CD8-positive, alpha-beta memory T cell (primary cell): ENCODE measurements at places on chromosomes 5 and 9. TPM values are rescaled to one million over a fixed set of nuclear protein-coding genes. Genes with fewer than 3 reads are reported as not detected.

Gene SPATA31A3
- not detected for total RNA-seq

Gene ADAMTS16
- total RNA-seq, result not detected

Gene IRX2
- total RNA-seq, result not detected

Gene EGFLAM
- total RNA-seq, result not detected

GRCh38 chr5:112793201-112793600 lies 55.5 kb downstream of the APC start:
- no peaks in the 10 kb centered on the region for H3K4me1 ChIP-seq
- H3K27ac ChIP-seq, result no peak overlapping the region
- DNase-seq, result no peak
- peaks cover 6% of the 10 kb centered on the region for H3K36me3 ChIP-seq
- H3K27me3 ChIP-seq, result no peaks in the 10 kb centered on the region

DNA sequence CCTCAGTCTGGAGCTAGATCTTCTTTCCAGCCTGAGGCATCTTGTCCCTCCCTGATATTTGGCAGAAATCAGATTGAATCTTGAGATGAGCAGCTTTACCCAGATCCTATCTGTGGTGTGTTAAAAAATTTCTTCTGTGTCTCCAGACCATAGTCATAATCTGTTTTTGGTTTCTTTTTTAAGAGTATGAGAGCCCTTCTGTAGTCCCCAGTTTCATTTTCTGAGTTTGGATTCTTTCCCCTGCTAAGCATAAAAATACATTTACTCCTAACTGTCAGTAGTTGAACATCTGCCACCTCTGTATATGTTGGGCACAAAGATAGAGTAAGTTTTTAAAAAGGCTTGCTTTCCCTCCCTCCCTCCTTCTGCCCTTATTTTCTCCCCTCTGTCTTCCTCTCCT lies 137.7 kb downstream of the CNTLN start:
- no peak for DNase-seq
- H3K27ac ChIP-seq, result no peak overlapping the region
- no peaks in the 10 kb centered on the region for H3K27me3 ChIP-seq
- no peaks in the 10 kb centered on the region for H3K4me1 ChIP-seq

GRCh38 chr9:87584326-87584725 lies 86.7 kb downstream of the DAPK1 start:
- H3K4me1 ChIP-seq, result no peaks in the 10 kb centered on the region
- DNase-seq, result no peak
- H3K27me3 ChIP-seq, result no peaks in the 10 kb centered on the region

DNA sequence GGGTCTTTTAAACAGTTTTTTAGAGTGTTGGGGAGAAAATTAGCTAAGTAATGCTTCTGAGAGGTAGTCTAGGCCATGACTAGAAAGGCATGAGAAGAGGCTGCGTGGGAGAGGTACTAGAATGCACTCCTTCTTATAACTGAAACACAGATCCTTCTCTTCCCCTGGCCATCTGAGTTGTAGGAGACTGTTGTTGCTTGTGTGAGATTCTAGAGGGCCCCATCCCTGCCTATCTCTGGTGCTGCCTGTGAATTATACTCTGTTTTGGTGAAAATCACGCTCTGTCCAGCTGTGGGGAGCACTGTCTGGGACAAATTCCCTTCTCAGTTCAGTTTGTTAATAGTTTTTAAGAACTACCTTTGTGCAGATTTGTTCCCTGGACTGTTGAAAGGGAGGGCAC lies 37.5 kb downstream of the MAP1B start:
- no peaks in the 10 kb centered on the region for H3K27me3 ChIP-seq
- no peaks in the 10 kb centered on the region for H3K36me3 ChIP-seq
- no peak overlapping the region for H3K4me3 ChIP-seq
- H3K4me1 ChIP-seq, result no peaks in the 10 kb centered on the region

DNA sequence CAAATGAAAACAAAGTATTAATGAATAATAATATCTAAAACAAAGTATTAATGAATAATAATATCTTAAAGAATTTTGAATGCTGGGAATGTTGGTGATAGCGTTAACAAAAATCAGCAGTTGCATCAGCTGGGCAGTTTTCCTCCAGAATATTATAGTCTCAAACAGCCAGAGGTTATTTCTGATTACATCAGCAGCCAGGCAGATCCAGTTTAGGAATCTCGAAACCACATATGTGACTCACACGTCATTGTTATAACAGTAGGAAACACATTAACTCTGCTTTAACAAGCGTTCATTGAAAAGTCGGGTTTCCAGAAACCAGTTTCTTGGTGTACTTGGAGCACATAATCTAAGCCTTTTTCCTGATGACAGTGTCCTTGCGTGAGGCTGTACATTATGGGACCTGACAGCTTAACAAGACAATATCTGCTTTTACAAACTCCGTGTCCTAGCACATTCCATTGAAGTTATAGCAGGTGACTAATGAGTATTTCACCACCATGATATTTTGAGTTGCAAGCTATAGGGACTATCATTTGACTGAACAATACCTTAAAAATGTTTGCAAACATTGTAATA lies 559.5 kb upstream of the KLF4 start:
- H3K4me1 ChIP-seq, result no peaks in the 10 kb centered on the region
- no peaks in the 10 kb centered on the region for H3K36me3 ChIP-seq
- DNase-seq, result no peak

GRCh38 chr5:125870256-125870655 lies 553.0 kb upstream of the GRAMD2B start:
- H3K36me3 ChIP-seq, result no peaks in the 10 kb centered on the region
- DNase-seq, result no peak
- no peaks in the 10 kb centered on the region for H3K4me1 ChIP-seq
- no peaks in the 10 kb centered on the region for H3K27me3 ChIP-seq

- no peak overlapping the region for H3K4me3 ChIP-seq
- DNase-seq, result no peak
- H3K27me3 ChIP-seq, result no peaks in the 10 kb centered on the region
- no peak overlapping the region for H3K27ac ChIP-seq
- no peaks in the 10 kb centered on the region for H3K4me1 ChIP-seq
These were observed 57.6 kb downstream of the PRELID2 start for GRCh38 chr5:145777445-145778063.

DNA sequence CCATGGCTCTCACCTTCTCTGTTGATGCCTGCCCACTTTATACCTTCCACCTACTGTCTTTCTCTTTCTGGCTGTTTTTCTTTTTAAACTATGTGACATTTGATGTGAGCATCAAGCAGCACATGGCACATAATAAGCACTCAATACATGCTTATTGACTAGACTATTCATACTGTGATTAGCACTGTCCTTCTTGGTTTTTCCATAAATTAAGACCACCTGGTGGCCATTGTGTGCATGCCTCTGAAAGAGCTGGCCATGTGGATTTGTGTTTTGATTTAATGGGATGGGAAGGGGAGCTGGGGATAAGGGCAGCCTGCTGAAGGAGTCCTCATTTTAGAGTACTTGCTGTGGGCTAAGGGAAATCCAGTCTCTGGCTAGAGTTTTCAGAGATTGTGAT lies 79.4 kb downstream of the ARHGEF28 start:
- H3K4me1 ChIP-seq, result no peaks in the 10 kb centered on the region
- no peak overlapping the region for H3K4me3 ChIP-seq

- H3K36me3 ChIP-seq, result no peaks in the 10 kb centered on the region
- no peaks in the 10 kb centered on the region for H3K4me1 ChIP-seq
- no peaks in the 10 kb centered on the region for H3K27me3 ChIP-seq
- no peak overlapping the region for H3K4me3 ChIP-seq
- no peak for DNase-seq
- H3K27ac ChIP-seq, result no peak overlapping the region
These were observed 52.1 kb downstream of the EPB41L4A start for GRCh38 chr5:112366987-112367386.

- DNase-seq, result no peak
- no peaks in the 10 kb centered on the region for H3K4me1 ChIP-seq
- H3K4me3 ChIP-seq, result no peak overlapping the region
These were observed 201.2 kb downstream of the NXNL2 start for GRCh38 chr9:88736136-88736637.

DNA sequence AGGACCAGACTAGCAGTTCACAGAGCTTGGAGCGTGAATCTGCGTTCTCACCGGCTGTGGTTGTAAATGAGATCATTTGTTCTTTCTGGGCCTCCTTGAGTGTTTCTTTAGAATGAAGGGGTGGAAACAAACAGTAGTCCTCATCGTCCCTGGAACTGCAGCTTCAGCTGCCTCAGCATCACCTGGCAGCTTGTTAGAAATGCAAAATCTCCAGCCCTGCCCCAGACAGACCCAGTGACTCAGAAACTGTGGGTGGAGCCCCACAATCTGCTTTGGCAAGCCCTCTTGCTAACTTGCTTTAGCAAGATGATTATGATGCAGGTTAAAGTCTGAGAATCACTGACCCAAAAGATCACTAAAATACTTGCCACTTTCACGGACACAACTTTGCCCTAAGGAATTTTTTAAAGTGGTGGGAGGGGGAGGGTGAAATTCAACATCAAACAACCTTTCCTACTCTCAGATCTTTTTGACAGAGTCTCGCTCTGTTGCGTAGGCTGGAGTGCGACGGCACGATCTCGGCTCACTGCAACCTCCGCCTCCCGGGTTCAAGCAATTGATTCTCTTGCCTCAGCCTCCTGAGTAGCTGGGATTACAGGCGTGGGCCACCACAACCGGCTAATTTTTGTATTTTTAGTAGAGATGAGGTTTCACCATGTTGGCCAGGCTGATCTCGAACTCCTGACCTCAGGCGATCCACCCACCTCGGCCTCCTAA lies 86.0 kb downstream of the BRINP1 start:
- H3K27ac ChIP-seq, result no peak overlapping the region
- no peaks in the 10 kb centered on the region for H3K36me3 ChIP-seq
- no peak overlapping the region for H3K4me3 ChIP-seq
- no peak for DNase-seq
- H3K27me3 ChIP-seq, result no peaks in the 10 kb centered on the region
- no peaks in the 10 kb centered on the region for H3K4me1 ChIP-seq

GRCh38 chr5:168162464-168162863 lies 129.0 kb upstream of the WWC1 start:
- no peaks in the 10 kb centered on the region for H3K36me3 ChIP-seq
- H3K27me3 ChIP-seq, result no peaks in the 10 kb centered on the region
- no peak overlapping the region for H3K27ac ChIP-seq
- H3K4me3 ChIP-seq, result no peak overlapping the region

DNA sequence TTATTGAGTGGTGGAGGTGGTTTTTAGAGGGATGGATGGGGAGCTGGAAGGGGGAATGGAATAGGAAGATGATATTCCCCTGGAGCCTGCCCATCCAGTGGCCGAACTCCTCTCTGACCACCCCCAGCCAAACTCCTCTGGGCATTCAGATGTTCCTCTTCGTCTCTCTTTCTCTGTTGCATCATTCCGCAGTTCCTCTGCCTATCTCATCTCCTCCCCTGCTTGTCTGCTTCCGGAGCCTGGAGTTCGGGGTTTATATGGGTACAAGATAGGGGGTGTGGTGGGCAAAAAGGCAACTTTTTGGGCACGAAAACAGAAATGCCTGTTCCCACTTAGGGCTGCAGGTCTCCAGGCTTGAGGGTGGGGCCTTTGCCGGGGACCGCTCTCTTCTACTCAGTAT lies 12.2 kb upstream of the CDK5RAP2 start:
- no peaks in the 10 kb centered on the region for H3K27me3 ChIP-seq
- no peak overlapping the region for H3K4me3 ChIP-seq
- no peak for DNase-seq

GRCh38 chr9:26954050-26954508 lies 2.1 kb upstream of the IFT74 start:
- H3K36me3 ChIP-seq, result no peaks in the 10 kb centered on the region
- no peaks in the 10 kb centered on the region for H3K27me3 ChIP-seq
- peaks cover 16% of the 10 kb centered on the region for H3K4me1 ChIP-seq
- no peak overlapping the region for H3K4me3 ChIP-seq

DNA sequence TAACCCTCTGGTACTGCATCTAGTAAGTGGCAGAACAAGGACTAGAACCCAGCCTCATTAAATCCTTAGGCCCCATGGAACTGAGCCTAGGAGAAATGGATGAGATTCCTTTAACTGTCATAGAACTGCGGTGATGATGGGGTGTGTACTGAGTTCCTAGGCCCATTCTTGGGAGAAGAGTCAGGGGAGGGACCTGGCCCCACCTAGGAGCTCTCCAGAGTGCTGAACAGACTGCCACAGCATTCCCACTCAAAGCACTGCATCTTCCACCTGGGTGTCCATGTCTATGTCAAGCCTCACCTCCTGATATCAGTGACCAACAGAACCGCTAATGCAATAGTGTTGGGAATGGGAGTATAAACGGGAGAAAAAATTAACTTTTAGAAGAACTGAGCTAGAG lies 36.6 kb downstream of the TTLL11 start:
- H3K27me3 ChIP-seq, result no peaks in the 10 kb centered on the region
- DNase-seq, result no peak
- H3K4me3 ChIP-seq, result no peak overlapping the region
- no peaks in the 10 kb centered on the region for H3K4me1 ChIP-seq

DNA sequence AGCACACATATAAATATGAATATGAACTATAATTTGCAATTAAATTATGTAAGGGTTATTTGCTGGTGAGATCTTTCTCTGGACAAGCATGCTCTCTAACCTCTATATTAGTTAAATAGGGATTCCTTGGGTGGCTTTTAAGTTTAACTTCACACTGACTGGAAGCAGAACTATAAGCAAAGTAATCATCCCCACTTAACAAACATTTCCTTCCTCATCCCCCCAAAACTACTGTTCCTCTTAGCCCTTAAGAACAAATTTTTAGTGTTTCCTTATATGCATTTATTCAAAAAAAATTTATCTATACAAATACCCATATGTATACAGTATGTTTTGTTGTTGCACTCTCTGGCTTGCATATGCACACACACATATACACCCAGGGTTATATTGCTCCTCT lies 512.1 kb upstream of the MEF2C start:
- H3K4me3 ChIP-seq, result no peak overlapping the region
- no peaks in the 10 kb centered on the region for H3K27me3 ChIP-seq
- H3K27ac ChIP-seq, result no peak overlapping the region
- H3K4me1 ChIP-seq, result no peaks in the 10 kb centered on the region
- DNase-seq, result no peak

DNA sequence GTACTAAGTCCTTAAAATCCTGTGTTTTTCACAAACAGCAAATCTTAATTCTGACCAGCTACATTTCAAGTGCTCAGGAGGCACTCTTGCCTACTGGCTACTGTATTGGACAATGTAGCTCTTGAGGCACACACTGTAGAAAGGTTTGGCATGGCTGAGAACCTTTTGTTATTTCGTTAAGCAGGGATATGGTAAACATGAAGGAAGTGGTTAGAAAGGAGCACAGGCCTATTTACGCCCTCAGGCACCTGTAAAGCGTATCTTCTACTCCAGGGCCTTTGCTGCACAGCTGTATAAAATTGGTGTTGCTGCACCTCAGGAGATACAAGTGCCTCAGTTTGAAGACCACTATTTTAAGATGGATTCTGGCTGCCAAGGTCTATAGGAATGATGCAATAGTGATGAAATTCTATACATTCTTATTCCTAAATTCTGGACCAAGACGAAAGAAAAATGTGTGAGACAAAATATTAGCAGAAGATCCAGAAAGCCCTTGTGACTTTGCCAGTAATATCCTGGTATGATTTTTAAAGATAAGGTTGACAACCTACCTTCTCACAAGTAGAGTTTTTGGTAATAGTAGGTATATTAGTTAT lies 9.3 kb upstream of the OTULIN start:
- H3K4me3 ChIP-seq, result no peak overlapping the region
- H3K27me3 ChIP-seq, result no peaks in the 10 kb centered on the region
- H3K27ac ChIP-seq, result no peak overlapping the region
- DNase-seq, result no peak
- H3K4me1 ChIP-seq, result no peaks in the 10 kb centered on the region

GRCh38 chr5:1390861-1391600 lies 46.1 kb upstream of the CLPTM1L start:
- H3K4me3 ChIP-seq, result no peak overlapping the region
- H3K27ac ChIP-seq, result no peak overlapping the region

GRCh38 chr5:165928971-165929370 lies 2362.5 kb upstream of the WWC1 start:
- DNase-seq, result no peak
- H3K4me1 ChIP-seq, result no peaks in the 10 kb centered on the region
- no peaks in the 10 kb centered on the region for H3K36me3 ChIP-seq
- no peak overlapping the region for H3K27ac ChIP-seq
- H3K27me3 ChIP-seq, result no peaks in the 10 kb centered on the region
- H3K4me3 ChIP-seq, result no peak overlapping the region
